ENCODE measurements at places on chromosomes 16 and 17.

- DNase-seq, result no peak
These were observed 19.5 kb downstream of the HLF start for GRCh38 chr17:55284001-55284884.

DNA sequence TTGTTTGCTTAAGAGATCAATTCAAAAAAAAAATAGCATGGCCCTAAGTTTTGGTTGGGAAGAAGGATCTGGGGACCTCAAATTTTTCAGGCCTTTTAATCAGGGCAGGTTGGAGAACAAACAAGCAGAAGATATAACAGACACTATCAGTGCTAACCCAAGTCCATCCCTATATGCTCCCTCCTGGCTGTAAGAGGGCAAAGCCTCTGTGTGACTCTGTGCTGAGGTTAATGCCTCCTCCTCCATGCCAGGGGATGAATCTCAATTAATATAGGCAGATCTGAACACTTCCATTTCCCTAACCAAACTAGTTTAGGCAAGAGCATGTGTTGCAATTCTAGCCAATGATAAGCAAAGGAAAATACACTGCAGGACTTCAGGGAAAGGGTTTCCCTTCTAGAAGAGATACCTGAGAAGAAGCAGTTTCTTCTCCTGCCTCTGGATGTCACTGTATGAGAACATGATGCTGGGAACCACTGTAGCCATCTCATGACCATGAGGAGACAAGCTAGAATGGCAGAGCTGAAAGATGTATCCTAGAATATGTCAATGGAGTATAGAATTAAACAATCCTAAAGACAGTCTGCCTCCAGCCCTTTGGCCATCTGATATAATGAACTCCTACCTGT, 76.0 kb downstream of the CHD9NB start:
- DNase-seq, result no peak

DNA sequence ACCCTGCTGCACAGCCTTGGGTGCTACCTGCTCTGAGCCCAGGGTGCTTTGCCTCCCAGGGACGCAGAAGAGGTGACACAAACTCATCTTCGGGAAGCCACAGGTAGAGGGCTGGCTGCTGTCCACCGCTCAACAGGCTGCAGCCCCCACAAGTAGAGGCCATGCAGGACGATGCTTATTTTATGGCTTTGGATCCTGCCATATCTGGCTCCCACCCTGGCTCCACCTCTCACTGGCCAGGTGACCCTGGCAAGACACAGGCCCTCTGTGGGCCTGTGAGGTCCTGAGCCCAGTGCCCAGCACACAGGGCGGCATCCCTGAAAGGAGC, 11.3 kb upstream of the BCAR1 start:
- no peak for DNase-seq

DNA sequence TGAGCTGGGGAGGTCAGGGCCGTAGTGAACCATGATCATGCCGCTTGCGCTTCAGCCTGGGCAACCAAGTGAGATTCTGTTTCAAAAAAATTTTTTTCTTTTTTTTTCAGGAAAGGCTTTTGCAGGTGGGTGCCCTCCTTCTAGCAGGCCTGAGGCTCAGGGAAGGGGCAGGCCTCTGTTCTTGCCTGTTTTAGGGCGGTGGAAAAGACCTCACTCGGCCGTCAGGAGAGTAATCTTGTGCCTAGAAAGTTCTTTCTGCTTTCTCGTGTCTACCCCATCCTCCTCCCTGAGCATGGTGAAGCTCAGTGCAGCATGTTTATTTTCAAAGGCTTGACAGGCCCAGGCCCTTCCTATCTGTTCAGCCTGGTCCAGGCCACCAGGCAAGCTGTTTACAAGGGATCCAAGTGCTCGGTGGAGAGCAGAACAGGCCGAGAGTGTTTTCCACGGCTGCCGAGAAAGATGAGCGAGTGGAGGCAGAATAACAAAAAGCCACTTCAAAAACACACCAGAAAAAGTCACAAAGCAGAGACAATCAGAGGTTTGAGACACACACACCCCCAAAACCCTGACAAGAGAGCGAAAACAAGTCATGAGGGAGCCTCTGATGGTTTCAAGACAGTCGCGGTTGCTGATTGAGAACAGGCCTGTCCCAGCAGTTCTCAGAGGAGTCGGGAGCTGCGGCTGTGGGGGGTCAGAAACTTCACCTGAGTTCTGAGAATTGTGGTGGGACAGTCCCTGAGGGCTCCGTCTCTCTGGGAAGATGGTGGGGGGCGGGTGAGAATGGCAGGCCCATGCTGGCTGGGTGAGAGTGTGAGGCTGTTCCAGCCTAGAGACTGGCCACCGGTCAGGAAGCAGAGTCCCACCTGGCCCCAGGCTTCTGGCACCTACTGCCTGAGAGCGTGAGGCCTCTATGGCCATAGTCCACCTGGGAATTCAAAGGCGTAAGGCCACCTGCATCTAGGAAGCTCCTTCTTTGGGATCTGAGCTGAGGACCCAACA, 37.5 kb upstream of the CCR7 start:
- peak; percentile 56 for DNase-seq

DNA sequence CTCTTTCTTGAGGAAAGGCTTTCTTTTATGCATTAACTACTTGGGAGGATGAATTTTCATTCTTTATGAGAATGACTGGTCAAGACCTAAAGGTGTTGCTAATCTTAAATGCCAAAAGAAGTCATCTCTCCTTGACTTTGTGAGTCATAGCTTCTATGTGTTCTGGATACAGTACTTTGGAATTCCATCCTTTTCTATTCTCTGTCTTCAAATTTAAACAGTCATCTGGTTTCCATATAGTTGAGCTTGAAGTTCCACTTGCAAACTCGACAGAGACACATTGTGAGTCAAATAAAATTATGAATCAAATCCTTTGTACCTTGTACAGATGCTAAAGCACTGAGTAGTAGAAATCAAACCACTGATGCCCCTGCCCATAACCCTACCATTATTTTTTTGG, 271.9 kb upstream of the PMFBP1 start:
- DNase-seq, result no peak

DNA sequence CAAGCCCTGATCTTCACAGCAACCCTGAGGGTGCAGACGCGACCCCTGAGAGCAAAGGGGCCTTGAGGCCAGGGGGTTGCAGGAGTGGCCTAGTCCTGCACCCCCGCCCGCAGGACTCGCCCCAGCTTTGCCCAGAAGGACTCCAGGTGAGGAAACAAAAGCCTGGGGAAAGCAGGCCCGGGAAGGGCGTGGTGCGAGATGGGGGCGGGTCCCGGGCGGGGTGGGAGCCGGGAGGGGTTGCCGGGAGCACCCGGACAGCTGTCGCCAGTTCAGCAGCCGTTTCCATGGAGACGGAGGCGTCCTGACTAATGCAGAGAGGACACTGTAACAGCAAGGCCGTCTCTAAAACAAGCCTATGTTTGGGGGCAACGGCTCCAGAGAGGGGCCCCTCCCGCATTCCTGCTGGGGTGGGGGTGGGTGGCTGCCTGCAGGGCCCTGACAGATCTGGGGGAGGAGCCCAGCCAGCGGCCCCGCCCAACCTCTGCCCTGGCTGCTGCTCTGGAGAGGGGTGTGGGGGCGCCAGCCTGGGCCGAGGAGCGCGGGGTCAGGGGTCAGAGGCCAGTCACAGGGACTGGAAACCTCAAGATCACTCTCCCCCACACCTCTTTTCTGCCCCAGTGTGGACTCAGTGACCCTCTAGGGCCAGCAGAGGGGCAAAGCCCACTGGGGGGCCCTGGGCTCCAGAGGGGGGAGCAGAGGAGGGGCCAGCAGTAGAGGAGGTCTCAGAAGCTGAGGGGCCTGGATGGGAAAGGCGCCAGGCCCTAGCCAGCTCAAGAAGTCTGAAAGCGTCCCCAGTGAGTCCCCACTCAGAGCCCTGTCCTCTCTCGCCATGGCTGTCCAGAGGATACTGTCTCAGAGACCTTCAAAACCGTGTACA, 3.1 kb upstream of the TPPP3 start:
- no peak for DNase-seq

- DNase-seq, result no peak
These were observed 557 bp downstream of the KCNG4 start for GRCh38 chr16:84239141-84239769.

DNA sequence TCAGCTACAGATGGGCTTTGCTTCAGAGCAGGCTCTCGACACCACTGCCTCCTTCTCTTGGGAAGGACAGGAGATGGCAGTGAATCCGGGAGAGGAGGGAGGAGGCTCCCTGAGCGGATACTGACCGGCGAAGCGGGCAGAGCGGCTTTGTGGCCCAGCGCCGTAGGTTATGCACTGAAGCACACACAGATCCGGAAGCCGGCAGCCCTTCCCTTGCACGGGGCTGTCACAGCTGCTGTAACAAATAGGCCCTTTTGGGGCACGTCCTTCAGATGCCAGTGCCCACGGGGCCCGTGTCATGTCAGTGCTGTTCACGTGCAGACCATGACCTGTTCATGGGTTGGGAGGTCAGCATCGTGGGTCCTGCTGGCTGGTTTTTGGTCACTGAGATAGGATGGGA, 144.7 kb upstream of the CHMP6 start:
- DNase-seq, result no peak

DNA sequence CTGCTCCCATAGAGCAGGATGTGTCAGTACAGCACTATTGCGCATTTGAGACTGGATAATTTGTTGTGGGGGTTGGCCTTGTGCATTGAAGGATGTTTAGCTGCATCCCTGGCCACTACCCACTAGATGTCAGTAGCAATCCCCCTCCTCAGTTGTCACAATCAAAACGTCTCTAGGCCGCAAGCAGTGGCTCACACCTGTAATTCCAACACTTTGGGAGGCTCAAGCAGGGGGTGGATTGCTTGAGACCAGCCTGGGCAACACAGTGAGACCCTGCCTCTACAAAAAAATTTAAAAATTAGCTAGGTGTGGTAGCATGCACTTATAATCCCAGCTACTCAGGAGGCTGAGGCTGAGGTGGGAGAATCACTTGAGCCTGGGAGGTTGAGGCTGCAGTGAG, 48.4 kb downstream of the CENPV start:
- DNase-seq, result peak; percentile 2

DNA sequence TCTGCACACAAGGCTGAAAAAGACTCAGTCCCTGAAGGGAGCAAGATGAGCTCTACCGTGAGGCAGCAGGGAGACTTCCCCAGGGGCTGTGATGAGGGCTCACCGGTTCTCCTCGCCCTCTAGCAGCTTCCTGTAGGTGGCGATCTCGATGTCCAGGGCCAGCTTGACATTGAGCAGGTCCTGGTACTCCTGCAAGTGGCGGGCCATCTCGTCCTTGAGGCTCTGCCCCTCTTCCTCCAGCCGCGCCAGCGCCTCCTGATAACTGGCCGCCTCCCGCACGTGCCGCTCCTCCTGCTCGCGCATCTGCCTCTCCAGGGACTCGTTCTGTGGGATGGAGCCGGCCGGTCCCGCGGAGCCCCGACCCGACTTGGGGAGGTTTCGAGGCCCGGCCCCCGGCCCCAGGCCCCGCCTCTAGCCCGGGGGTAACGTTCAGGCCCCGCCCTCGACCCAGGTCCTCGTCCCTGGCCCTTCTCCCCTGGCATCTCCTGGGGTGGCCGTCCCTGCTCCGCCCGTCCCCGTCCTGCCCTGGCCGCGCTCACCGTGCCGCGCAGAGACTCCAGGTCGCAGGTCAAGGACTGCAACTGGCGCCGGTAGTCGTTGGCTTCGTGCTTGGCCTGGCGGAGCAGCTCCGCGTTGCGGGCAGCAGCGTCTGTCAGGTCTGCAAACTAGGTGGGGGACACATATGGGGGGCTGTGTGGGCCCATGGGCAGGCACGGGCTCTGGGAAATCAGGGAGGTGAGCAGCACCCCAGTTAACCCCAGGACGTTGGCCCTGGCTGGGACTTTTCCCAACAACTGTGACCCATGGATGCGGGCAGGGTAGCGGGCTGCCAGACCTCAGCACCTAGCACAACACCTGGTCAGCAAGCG, 3.9 kb downstream of the GFAP start:
- peak; percentile 45 for DNase-seq

- no peak for DNase-seq
These were observed 87.5 kb upstream of the GSE1 start for GRCh38 chr16:85525420-85526184.
